ENCODE measurements at places on chromosomes 7 and 10. TPM values are rescaled to one million over a fixed set of nuclear protein-coding genes. Genes with fewer than 3 reads are reported as not detected.

The CDK5 gene
- total RNA-seq = 11.6 TPM

The SLC16A12 gene
- not detected for total RNA-seq

The HSPA12A gene
- 0.72 TPM for total RNA-seq

The ZNF503 gene
- total RNA-seq = 1.3 TPM

The LIPM gene
- total RNA-seq = not detected

The CYP3A7 gene
- total RNA-seq = not detected

The CADPS2 gene
- not detected for total RNA-seq

The GAD2 gene
- total RNA-seq = not detected
